Kidney capillary endothelial cell (primary cell): ENCODE measurements at places on chromosomes 5 and 9.

GRCh38 chr9:92496396-92497176 is 14.3 kb upstream of the ASPN start:
- DNase-seq, result no peak

DNA sequence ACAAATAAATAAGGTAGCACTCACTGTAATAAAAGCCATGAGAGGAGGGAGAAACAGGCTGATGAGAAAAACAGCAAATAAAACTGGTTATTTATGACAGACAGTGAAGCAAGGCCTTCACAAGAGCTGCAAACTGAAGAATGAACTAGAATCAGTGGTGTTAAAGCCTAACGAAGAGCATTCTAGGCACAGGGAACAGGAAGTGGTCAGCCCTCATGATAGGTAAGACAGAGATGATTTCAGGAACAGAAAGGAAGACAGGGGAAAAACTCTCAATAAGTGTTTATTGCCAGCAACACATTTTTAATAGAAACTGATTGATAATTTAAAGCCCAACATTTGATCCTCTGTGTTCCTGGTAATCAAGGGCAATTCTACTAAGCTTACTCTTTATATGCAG is 124.5 kb downstream of the EDIL3 start:
- no peak for DNase-seq

- DNase-seq, result no peak
Measured at GRCh38 chr5:107072440-107072839, 598.3 kb downstream of the EFNA5 start.

DNA sequence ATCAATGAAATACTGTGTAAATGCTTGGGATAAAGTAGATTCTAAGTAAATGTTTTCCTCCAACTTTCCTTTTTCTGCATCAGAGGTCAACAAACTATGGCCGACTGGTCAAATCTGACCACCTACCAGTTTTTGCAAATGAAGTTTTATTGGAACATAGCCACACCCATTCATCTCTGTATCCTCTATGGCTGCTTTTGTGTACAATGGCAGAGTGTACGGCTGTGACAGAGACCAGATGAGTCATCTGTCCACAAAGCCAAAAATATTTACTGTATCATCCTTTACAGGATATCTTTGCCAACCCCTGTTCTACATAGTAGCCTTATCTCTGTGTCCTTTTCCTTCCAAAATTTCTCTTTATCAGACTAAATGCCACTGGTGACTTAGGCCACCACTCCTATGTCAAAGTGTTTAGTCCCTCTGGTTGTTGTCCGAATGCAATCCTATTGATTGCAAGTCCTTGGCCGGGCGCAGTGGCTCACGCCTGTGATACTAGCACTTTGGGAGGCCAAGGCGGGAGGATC is 218.4 kb upstream of the KLF4 start:
- no peak for DNase-seq

DNA sequence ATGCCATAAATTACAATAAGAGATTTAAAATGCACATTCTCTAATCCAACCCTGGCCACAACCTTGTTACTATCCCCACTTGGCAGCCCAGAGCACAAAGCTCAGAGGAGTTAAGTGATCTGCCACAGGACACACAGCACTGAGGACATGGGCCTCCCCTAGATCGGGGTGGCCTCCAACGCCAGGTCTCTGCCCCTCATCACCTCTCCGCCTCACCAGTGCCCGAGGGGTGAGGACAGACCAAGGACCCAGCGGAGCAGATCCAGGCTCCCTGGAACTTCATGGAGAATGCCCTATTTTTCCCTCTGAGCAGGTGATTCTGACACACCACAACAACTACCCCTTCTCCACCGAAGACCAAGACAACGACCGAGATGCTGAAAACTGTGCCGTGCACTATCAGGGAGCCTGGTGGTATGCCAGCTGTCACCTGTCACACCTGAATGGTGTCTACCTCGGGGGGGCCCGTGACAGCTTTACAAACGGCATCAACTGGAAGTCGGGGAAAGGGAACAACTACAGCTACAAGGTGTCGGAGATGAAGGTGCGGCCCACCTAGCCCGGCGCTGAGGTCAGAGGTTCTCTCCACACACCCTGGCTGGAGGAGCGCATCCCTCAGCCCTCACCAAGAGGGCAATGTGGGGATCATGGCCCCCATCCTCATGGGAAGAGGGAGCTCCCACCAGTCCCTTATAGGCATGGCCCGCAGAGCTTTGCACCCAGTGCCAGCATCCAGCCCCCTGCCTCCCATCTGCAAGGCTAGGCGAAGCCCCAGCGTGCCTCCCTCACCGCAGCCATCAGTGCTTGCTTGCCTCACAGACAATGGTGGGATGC is 12.5 kb upstream of the FCN2 start:
- DNase-seq, result no peak

GRCh38 chr5:76697670-76698069 is 18.3 kb upstream of the F2R start:
- no peak for DNase-seq

GRCh38 chr9:109600142-109600541 is 102.0 kb upstream of the PTPN3 start:
- no peak for DNase-seq

- no peak for DNase-seq
Measured at GRCh38 chr9:1184146-1184545, 134.0 kb downstream of the DMRT2 start.

DNA sequence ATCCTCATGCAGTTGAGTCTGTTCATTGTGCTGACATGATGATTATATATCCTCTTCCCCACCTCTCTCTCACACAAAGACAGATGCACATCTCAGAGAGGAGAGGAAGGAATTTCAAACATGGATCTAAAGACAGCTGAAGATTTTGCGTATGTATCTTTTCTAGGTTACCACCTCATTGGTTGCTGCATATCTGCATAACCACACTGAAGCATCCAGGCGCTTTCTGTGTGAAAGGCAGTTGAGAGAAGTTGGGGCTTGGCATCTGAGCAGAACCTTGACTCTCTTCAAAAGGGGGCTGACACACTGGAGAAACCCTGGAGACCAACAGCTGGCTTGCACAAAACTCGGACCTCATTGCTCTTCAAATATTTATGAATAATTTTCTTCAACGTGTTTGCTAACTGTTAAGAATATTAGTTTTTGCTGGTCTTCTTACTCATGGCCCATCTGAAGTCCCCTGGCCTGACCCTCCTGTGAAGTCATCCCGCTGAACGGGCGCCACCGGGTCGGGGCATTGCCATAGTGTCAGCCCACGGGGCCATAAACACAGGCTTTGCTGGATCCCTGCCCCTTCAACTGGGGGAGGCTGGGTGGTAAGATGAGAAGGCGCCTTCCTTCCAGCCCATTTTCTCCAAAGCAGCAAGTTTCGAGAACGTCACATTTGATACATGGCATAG is 593.2 kb upstream of the CLINT1 start:
- no peak for DNase-seq

DNA sequence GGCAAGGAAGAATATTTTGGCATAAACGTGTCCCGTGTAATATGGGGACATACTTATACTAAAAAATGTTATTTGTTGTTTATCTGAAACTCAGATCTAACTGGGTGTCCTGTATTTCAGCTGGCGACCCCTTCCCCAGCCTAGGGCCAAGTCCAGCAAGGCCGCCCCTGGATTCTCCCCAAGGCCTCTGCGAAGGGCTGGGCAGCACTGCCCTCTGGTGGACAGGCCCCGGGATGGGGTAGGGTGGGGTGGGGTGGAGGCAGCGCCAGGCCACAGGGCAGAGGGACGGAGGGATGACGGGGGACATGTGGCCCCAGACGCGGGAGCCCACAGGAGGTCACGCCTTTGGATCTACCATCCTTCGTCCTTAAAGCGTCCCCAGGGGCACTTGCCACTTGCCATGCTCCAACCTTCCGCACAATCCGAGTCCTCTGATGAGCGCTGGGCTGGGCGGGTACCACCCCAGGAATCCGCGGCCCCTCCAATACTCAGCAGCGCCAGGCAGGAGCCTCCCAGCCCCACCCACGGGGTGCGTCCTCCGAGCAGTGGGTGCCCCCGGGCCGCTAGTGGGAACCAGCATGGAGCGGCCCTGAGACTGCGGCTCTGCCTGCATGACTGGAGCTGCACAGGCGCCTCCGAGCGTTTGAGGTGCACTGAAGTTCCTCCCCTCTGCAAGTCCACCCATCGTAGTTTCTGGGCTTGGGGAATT is 7.1 kb upstream of the AGPAT2 start:
- no peak for DNase-seq

DNA sequence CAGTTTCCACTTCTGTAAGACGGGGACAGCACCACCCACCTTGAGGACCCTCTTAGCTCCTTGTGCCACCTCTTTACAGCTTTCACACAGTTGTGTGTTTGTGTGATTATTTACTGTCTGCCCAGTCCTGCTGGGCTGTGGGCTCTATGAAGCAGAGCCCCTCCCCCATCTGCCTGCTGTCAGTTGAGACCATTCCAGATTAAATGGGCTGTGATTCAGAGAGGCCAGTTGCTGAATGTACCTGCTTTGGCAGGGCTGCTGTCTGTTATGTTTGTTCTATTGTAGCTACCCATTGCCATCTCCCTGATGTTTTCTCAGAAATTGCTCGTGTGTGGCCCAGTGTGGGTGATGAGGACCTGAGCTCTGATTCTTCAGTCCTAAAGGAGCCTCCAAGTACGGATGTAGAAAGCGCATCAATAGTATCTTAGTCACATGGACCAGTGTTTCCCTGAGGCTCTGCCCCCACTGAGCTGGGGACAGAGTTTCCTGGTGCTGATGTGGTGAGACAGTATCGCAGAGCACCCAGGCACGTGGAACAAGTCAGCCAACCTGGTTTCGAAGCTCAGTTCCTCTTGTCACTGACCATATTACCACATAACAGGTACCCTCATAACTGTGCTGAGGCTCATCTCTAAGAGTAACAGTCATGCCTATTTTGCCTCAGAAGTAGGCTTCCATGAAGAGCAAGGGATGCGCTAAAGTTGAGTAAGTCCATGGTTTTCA is 3.7 kb downstream of the ANGPTL2 start:
- DNase-seq, result no peak

- DNase-seq, result no peak
Measured at GRCh38 chr9:82490019-82490499, 501.5 kb downstream of the SPATA31D1 start.

GRCh38 chr5:98372351-98372750 is 401.1 kb upstream of the RGMB start:
- DNase-seq, result no peak

DNA sequence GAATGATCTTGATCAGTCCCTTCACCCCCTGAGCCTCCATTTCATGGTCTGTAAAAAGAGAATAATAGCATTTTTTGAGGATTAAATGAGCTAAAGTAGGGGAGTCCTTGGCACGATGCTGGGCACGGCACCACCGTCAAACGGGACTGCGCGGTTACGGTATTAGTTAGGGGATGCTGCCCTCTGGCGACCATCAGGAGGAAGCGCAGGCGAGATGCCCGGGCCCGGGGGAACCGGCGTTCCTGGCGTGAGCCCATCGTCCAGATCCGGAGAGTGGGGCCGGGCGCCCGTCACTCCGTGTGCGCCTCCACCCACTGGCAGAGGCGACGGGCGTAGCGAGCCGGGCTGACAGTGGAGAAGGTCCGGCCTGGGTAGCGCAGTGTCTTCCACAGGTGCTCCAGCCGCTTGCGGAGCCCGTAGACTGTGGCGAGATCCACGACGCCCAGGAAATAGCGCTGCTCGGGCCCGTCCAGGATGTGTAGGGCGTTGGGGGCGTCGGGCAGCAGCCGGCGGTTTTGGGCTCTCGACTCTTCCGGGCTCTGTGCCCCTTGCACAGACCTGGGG is 4.8 kb upstream of the ST6GALNAC4 start:
- peak; percentile 77 for DNase-seq

- DNase-seq, result no peak
Measured at GRCh38 chr9:115042781-115043509, 75.0 kb downstream of the TNC start.

- no peak for DNase-seq
Measured at GRCh38 chr9:134751622-134752021, 110.0 kb downstream of the COL5A1 start.
